ENCODE measurements at places on chromosomes 3 and 15. TPM values are rescaled to one million over a fixed set of nuclear protein-coding genes. Genes with fewer than 3 reads are reported as not detected.

DNA sequence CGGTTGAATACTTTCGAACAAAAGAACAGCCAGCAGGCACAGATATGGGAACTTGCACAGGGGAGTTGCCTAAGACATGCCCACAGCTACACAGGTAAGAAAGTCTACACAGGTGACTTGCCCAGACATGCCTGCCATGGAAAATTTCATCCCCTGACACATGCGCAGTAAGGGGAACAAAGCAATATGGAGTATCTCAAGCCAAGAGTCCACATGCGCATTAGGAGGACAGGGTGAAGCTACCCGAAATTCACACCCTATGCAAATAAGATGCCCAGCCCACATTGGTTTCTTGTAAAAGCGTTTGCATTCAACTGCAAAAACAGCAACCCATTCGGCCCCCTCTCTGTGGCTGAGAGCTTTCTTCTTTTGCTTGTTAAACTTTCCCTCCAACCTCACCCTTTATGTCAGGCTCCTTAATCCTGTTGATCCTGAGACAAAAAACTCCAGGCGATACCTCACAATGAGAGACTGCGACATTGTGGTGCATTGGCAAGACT is 49.3 kb upstream of the TRPM1 start:
- DNase-seq = no peak
- H3K4me1 ChIP-seq = no peaks in the 10 kb centered on the region
- no peak overlapping the region for H3K27ac ChIP-seq
- H3K27me3 ChIP-seq = no peaks in the 10 kb centered on the region
- H3K36me3 ChIP-seq = no peaks in the 10 kb centered on the region

Gene SLC51A
- total RNA-seq = 6.1 TPM

Gene ACOX2
- 16.6 TPM for total RNA-seq

DNA sequence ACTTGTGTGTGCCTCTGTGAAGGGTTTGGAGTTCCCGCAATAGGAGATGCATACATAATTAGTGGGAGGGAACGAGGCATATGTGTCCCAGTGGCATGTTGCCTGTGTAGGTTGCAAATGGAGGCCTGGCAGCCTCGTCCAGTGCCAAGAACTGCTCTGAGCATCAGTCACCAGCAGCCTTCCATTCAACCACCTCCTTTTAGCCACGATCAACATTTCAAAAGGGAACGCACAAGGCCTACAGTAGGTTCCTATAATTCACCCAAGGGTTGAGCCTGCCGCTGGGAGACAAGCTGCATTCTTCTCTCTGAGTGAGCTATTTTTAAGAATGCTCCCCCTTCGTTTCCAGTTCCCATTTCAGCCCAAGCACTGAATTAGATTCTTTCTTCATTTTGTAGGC is 78.8 kb upstream of the CTNNB1 start:
- H3K27me3 ChIP-seq = no peaks in the 10 kb centered on the region
- H3K4me3 ChIP-seq = no peak overlapping the region
- no peak for DNase-seq
- no peaks in the 10 kb centered on the region for H3K36me3 ChIP-seq
- H3K4me1 ChIP-seq = no peaks in the 10 kb centered on the region

Gene TTLL13
- total RNA-seq = 0.43 TPM

Gene KBTBD13
- total RNA-seq = not detected

DNA sequence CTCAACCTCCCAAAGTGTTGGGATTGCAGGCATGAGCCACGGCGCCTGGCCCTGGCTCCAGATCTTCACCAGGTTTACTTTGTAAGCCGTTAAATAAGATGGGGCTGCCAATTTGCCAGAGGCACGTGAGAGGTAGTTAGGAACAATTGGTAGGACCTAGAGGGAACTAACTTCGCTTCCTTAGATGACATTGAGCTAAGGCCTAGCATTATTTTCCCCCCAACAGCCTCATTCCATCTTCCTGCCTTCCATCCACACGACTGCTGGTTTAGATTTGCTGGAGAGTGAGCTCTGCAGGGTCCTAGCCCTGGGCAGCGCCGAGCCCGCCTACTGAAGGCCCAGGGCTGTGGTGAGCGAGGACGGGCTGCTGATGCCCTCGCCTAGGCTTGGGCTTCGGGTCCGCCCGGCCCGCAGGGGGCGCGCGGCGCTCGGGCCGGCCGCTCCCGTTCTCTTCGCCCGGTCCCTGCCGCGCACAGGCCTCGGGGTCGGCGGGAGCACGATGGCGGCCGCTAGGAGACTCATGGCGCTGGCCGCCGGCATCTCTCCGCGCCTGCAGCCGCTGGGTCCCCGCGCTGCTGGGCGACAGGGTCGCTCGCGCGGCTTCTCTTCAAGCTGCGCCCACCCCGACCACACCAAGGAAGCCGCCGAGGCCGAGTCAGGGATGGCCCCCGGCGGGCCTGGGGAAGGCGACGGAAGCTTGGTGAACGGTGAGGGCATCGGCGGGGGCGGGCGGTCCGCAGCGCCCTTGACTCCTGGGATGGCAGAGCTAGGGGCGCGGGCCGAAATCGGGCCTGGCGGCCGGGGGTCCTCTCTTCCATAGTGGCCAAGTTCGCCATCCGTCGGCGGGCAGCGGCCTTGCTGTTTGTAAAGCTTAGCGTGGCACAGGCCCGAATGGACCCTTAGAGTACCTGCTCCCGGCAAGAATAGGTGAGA is 21.9 kb downstream of the DHX30 start:
- no peaks in the 10 kb centered on the region for H3K27me3 ChIP-seq
- H3K27ac ChIP-seq = peak overlapping the region; percentile 60
- DNase-seq = peak; percentile 81
- peak overlapping the region; percentile 92 for H3K4me3 ChIP-seq
- peaks cover 9% of the 10 kb centered on the region for H3K4me1 ChIP-seq

DNA sequence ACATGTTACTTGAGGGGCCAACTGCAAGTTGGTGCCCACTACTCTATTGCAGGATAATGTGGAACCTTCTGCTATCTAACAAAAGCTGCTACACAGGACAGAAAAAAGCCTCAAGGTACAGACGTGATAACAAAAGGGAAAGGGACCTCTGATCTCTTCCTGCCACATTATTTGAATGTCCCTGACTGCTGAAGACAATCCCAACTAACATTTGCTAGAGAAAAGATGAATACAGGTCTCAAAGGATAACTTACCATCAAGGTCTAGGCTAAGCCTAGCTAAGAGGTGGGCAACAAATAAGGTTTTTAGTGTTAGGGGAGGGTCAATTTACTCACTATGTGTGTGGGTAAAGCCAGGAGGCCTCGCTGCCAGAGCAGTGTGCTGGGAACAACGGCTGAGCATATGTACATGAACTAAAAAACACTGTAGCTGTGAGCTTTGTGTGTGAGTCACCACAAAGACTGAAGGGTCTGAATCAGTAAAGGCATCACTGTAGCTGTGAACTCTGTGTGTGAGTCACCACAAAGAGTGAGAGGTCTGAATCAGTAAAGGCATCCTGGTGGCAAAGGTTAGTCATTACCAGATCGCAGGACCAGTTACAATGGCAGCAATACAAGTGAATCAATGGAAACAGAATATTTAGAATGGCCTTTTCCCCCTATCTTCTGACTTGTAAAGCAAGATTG is 111.7 kb downstream of the LMLN start:
- H3K4me1 ChIP-seq = no peaks in the 10 kb centered on the region
- DNase-seq = no peak
- H3K27me3 ChIP-seq = peaks cover 29% of the 10 kb centered on the region
- H3K27ac ChIP-seq = no peak overlapping the region
- peaks cover 3% of the 10 kb centered on the region for H3K36me3 ChIP-seq

Gene LRRC3B
- total RNA-seq = not detected

DNA sequence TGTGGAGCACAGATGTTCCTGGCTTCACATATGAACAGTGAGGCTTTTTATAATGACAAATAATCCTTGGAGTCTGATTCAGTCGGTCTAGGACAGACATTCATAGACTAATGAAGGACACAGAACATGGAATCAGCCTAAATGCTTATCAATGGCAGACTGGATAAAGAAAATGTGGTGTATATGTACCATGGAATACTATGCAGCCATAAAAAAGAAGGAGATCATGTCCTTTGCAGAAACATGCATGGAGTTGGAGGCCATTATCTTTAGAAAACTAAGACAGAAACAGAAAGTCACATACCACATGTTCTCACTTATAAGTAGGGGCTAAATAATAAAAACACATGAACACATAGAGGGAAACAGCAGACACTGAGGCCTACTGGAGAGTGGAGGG is 19.9 kb upstream of the LPP start:
- no peak overlapping the region for H3K27ac ChIP-seq
- H3K27me3 ChIP-seq = no peaks in the 10 kb centered on the region
- DNase-seq = no peak
- no peaks in the 10 kb centered on the region for H3K36me3 ChIP-seq
- H3K4me3 ChIP-seq = no peak overlapping the region

Gene ASB14
- not detected for total RNA-seq

Gene C3orf22
- total RNA-seq = not detected

- H3K27ac ChIP-seq = no peak overlapping the region
- H3K4me1 ChIP-seq = no peaks in the 10 kb centered on the region
- no peaks in the 10 kb centered on the region for H3K36me3 ChIP-seq
- DNase-seq = no peak
Observed at GRCh38 chr15:42329161-42329560, 30.1 kb upstream of the CAPN3 start.

DNA sequence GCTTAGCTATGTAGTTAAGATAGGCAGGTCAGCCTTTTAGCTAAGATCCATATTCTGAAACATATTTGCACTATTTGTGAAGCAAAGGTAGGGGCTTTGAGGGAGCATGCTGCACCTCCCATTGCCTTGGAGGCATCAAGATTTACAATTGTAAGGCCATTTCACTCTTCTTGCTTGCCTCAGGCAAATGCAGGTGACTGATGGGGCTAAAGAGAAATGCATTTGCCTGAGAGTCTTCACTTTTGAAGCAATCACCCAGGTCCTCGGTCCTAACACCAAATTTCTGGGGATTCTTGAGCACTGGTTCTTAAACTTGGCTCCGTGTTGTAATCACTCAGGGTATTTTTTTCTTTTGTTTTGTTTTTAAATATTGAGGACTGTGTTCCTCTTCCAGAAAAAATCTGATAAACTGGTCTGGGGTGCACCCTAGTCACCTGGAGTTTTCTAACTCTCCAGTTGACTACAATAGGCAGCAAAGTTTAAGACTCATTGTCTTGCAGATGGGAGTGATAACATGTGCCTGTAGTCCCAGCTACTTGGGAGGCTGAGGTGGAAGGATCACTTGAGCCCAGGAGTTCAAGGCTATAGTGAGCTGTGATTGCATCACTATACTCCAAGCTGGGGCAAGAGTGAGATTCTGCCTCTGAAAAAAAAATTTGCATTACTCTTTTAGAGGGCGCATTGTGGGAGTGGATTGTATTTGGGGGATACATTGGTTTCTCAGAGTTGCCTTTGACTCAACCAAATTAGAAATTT is 68.1 kb downstream of the EOMES start:
- no peak overlapping the region for H3K4me3 ChIP-seq
- DNase-seq = no peak
- no peaks in the 10 kb centered on the region for H3K36me3 ChIP-seq
- no peaks in the 10 kb centered on the region for H3K27me3 ChIP-seq
- H3K4me1 ChIP-seq = no peaks in the 10 kb centered on the region

GRCh38 chr3:178583963-178584575 is 47.8 kb downstream of the KCNMB2 start:
- H3K36me3 ChIP-seq = no peaks in the 10 kb centered on the region
- H3K4me1 ChIP-seq = no peaks in the 10 kb centered on the region
- no peaks in the 10 kb centered on the region for H3K27me3 ChIP-seq
- no peak overlapping the region for H3K27ac ChIP-seq
- DNase-seq = peak; percentile 52

GRCh38 chr3:3627114-3627513 is 172.1 kb upstream of the LRRN1 start:
- no peaks in the 10 kb centered on the region for H3K36me3 ChIP-seq
- H3K4me1 ChIP-seq = no peaks in the 10 kb centered on the region
- no peak overlapping the region for H3K27ac ChIP-seq
- no peak overlapping the region for H3K4me3 ChIP-seq

Gene WDR93
- total RNA-seq = not detected

DNA sequence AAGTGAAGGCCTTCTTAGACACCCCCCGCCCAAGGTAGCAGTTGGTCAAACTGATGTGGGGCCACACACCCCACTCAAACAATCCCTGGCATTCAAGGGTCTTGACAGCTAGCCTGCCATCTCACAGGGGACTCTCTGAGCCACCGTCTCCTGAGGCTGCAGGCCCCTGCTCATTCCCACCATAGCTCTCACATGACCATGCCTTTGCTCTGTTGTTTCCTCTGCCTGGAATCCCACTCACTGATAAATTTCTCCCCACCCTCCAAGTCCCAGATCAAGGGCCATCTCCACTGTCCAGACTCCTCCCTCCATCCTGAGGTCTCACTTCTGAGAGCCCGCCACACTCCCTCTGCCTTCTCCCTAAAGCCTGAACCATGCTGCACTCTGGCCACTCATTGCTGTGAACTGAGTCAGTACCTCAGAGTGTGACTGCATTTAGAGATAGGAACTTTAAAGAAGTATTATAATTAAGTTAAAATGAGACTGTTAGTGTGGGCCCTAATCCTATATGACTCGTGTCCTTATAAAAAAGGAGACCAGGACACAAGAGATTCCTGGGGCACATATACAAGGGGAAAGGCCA is 10.0 kb downstream of the WNT7A start:
- H3K4me3 ChIP-seq = no peak overlapping the region
- H3K36me3 ChIP-seq = no peaks in the 10 kb centered on the region
- DNase-seq = no peak

Gene IGDCC3
- total RNA-seq = not detected

DNA sequence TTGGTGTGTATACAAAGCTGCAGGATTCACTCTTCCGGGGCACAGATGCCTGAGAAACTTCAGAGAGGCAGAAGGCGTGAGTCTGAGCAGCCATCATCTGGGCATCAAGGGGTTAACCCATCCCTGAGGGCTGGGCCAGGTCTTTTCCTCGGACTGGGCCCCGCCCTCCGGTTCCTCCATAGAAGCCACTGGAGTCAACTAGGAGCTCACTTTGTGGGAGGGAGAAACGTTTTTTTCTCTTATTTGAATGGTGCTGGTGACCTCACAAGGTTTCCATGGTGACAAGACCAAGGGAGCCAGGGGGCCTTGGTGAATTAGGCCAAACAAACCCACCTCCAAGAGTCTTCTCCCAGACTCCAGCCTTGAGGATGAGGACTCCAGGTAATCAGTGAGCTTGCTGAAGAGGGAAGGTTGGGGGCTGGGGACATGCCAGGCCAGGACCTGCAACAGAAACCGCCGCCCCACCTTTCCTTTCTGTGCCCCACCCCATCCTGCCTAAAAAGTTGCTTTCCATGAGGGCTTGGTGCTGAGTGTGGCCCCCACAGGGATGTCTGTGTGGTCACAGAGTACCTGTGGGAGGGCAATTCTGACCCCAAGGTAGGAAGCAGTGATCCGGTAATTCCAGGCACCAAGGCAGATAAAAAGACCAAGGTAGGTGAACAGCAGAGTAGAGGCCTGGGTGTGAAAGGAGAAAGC is 14.8 kb upstream of the INSYN1 start:
- H3K36me3 ChIP-seq = no peaks in the 10 kb centered on the region
- no peak overlapping the region for H3K27ac ChIP-seq
- no peaks in the 10 kb centered on the region for H3K4me1 ChIP-seq
- no peak for DNase-seq
- no peak overlapping the region for H3K4me3 ChIP-seq

Gene P2RY14
- total RNA-seq = 0.41 TPM

Measured in adrenal gland (tissue), 19 donors.